ENCODE measurements at places on chromosomes 3 and 15.
A peak's percentile ranks its signal among the peaks of the same experiment; 100 is the strongest.

DNA sequence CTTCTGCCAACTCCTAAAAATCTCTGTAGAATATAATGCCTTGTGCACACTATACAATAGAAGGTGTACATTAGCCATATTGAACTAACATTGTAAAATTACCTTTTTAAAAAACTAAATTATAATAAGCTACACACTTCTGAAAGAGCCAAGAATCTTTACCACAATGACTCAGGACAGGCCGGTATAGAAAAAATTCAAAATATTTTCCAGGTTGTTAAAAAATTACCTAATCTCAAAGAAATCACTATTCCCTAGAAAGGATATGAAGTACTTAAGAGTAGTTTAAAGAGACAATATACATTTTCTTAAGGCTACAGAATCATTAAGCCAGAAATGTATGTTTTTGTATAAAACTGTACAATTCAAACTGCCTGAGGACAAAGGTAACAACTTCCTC, 48.5 kb downstream of the TJP1 start:
- DNase-seq: no peak

DNA sequence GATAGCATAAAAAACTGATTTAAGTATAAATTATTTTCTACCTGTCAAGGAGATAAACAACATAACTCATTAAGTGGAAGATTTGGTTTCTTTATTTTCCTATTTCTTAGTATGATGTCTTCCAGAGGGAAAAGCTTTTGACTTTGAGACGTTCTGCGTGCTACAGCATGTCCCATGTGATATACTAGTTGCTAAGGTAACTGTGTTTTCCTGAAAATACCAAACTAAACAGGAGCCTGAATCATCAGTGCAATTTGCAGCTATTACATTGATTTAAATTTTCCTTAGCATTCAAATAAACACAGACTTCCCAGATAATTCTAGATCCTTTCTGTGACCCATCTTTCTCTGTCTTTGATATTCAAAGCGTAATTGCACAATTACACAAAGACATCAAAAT, 117.7 kb upstream of the P2RY1 start:
- DNase-seq: no peak

- DNase-seq: no peak
Measured at GRCh38 chr15:42456531-42456930, 34.4 kb downstream of the ZNF106 start.

- no peak for DNase-seq
Measured at GRCh38 chr3:22937536-22937935, 265.6 kb upstream of the UBE2E2 start.

GRCh38 chr3:14352002-14352627, 50.3 kb upstream of the SLC6A6 start:
- no peak for DNase-seq

DNA sequence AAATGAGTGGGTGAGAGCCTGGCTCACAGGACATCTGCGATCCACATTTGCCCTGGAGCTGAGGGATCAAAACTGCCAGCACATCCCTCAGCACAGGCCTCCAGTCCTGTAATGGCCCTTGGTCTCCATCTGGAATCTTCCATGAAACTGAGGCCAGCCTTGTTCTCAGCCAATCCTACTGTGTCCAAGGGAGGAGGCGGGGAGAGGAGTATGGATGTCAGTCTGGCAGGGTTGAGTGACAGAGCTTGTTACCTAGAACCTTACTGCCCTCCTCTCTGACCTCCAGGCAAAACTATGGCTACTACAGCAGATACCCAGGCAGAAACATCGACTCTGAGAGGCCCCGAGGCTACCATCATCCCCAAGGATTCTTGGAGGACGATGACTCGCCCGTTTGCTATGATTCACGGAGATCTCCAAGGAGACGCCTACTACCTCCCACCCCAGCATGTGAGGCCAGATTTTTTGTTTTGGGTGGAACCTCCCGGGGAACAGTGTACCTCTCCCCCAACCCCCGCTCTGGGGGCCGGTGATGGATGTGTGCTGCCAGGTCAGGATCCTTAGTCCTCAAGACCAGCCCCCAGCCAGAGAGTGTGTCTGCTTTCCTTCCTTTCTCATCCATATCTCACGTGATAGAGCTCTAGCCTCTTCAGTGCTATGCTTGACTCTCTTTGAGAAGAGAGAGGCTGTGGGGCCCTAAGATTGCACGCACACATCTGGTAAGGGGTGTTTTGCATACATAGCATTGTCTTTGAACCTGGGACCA, 41.3 kb downstream of the CHDH start:
- DNase-seq: peak; percentile 34

- DNase-seq: no peak
Measured at GRCh38 chr3:134312072-134312872, 61.6 kb upstream of the RYK start.

DNA sequence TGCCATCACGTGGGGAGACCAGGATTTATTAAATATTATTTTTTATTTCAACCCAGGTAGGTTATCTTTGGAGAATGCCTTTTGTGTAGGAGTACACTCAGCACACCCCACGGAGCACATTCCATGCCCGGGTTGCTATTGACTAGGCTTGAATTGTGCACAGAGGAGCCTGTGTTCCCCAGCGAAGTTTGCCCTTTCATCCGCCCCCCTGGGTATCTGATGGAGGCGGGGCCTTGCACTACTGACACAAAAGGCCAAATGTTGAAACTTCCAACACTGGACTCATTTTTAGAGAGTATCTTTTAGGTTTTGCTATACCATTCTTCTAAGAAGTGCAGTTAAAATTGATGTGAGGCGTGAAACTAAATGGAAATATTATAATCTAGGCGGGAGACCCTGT, 39.3 kb upstream of the PPP4R2 start:
- DNase-seq: no peak

DNA sequence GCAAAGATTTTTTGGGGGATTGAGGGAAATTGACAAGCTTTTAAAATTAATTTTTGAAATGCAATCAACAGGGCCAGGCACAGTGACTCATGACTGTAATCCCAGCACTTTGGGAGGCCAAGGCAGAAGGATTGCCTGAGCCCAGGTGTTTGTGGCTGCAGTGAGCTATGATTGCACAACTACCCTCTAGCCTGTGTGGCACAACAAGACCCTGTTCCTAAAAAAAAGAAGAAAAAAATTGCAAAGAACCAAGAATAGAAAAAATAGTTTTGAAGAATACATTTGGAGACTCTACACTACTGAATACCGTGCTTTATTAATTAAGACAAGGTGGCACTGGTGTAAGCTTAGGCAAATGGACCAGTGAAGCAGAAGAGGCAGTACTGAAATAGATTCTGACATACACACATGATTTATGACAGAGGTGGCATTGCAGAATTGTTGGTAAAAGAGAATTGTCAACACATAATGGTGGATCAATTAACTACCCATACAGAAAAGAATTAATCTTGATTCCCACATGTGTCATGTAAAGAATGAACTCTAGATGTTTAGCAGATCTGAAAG, 443.3 kb upstream of the ATP11B start:
- DNase-seq: no peak

DNA sequence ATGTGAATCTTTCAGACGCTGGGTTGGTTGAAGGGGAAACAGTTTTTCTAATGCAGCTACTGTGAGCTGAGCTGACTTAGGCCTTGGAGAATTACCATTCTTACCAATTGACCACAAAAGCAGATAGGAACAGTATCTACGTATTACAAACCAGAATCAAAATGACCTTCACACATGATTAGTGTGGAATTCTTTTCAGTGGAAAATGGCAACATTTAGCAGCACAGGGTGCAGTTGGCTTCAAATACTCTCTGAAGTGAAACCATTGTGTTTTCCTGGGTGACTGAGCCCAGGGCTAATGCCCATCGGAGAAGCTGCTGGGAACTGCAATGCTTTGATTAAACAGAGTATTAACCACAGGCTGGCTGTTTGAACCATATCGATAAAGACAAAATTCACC, 40.2 kb upstream of the GOLGA8J start:
- DNase-seq: no peak

DNA sequence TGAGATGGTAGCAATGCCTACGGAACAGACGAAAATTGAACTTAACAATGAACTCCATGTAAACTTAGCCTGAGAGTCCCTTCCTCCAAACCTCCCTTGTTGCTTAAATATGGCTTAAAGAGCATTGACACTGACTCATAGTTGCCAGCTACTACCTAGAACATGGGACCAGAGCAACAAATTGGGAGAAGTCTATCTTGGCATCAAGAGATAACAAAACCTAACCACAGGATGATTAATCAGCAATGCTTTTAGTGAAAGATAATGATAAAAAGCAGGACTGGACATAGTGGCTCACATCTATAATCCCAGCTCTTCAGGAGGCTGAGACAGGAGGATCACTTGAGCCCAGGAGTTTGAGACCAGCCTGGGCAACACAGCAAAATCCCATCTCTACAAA, 117.8 kb upstream of the MNS1 start:
- no peak for DNase-seq

DNA sequence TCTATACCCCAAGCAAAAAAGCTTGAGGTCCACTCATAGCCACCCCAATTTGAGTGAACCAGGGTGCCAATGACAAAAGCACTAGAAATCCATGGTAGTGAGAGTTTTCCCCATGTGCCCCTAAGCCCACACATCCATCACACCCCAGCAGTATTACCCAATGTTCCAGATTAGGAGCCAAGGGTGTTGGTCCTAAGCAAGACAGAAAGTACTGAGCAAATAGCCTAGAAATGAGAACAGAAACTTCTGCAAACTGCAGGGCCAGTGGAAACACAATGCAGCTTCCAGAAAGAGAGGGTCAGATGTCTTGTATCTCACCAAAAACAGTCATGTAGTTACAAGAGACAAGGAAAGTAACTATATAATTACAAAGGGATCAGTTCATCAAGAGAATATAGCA, 10.9 kb upstream of the OXTR start:
- DNase-seq: no peak

DNA sequence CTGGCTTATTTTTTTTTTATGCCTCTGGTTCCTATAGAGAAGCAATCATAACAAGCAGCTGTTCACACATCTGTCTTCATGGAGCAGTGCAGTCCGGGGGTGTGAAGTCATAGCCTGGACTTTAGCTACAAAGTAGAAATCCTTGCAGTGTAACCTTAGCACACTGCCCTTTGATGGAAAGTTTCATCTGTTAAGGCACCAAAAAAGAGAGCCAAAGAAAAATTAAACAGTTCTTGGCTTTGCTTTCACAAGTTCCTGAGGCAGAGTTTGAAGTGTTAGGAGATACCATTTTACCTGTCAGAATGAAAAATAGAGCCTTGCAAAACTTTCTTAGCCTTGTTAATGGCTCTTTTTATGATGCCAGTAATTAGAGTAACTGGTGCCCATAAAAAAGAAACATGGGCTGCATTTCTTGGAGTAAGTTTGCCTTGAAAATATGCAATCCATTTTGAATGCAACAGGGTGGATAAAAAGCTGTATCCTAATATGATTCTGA, 84.1 kb downstream of the PIK3R4 start:
- DNase-seq: no peak

DNA sequence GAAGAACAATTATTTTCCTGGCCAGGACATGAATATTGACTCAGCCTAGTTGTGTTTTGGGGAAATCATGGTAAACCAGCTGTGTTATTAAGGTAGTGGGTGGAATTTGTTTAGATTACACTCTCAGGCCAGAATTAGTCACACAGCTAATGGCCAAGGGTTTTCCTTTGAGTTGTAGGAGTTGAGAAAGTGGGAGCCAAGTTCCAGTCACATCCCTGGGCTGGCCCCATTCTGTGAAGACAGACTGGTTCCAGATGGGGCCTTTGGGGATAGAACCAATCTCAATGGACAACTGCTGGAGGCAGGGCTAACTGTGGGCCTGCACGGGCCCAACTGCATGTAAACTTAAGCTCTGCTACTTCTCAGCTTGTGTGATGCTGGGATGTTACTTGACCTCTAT, 1.4 kb upstream of the RASL12 start:
- peak; percentile 46 for DNase-seq

GRCh38 chr15:50820808-50821382, 55.4 kb upstream of the SPPL2A start:
- DNase-seq: no peak

DNA sequence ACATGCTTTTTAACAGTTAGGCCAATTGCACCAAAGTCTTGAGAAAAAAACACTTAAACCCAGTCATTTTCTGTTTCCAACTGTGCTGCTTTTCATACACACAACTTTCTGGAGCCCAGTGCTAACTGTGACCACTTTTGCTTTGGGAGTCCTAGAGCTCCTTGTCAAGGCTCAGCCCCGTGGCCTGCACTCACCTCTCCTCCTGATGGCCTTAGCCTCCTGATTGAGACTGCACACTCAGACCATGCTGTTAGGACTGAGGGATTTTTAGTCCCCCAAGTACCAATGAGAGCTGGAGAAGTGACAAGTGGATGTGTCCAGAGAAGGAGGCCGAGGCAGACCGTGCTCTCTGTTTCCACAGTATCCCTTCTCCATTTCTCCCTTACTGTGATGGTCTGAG, 15.2 kb upstream of the RARRES1 start:
- DNase-seq: no peak

DNA sequence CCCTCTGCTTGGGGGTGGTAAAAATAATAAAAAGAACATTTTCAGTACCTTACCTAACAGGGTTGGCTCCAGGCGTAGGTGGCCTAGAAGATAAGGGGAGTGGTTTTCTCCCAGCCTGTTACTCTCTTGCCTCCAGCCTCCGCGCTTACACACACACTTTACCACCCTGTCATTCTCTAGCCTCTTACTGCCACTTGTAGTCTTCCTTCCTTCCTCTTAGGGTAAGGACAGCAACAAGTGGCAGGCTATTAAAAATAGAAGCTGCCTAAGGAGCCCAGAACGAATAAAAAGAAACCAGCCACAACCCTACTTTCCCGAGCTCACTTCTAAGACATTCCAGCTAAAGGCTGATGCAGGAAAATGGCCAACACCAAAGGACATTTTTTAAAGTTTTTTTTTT, 9.6 kb upstream of the LIPH start:
- no peak for DNase-seq

- no peak for DNase-seq
Measured at GRCh38 chr3:108096532-108097321, 5.9 kb upstream of the CD47 start.

DNA sequence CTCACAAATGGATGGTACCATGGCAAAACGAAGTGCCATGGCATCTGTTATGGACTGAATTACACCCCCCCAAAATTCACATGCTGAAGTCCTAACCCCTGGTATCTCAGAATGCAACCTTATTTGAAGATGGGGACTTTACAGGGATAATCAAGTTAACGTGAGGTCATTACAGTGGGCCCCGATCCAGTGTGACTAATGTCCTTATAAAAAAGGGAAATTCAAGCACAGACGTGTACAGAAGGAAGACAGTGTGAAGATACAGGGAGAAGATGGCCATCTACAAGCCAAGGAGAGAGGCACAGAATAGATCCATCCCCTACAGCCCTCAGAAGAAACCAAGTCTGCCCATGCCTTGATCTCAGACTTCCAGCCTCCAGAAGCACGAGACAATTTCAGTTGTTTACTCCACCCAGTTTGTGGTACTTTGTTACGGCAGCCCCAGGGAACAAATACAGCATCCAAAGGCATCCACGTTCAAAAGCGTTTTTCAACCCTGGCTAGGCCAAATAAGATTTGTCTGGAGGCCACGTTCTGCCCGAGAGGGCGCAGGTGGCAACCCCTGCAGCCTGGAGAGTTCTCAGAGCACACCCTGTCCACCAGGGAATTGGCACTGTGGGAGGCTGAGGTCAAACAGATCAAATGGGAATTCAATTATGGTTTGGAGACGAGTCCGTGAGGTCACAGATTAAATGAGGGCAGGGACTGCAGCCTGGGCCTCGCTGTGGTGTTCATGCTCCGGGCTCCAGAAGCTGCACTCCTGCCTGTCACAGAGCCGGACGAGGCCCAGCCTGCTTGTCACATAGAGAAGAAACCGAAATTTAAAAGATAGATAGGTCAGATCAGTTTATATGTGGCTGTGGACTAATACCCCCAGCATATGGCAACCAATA, 494.8 kb downstream of the SHQ1 start:
- no peak for DNase-seq

Measured in GOT3 (cell line).